ENCODE measurements at places on chromosomes 11 and 22.
A peak's percentile ranks its signal among the peaks of the same experiment; 100 is the strongest.

GRCh38 chr11:114230031-114230704 lies 66.0 kb upstream of the NNMT start:
- DNase-seq, result no peak

DNA sequence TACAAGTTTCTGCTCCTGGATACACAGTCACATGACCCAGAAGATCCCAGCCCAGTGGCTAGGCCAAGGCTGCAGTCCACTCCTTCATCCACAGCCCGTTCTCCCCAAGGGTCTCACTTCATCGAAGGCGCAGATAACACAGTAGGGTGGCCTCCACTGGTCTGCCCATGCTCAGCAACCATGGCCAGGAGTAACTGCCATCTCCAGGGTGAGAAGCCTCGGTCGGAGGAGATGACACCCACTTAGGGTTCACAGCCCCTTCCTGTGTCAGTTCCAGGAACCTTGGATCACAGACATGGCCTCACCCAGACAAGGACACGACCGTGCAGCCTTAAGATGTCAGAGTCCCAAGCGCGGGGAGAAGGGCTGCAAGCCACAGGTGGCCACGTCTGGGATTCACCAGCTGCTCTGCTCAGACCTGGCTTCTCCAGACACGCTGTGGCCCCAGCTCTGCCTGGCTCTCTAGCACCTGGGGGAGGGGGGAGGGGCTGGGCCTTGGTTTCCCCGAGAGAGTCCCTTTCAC lies 2.6 kb downstream of the BET1L start:
- DNase-seq, result no peak

- DNase-seq, result no peak
Observed at GRCh38 chr11:65352783-65353182, 1.8 kb upstream of the TIGD3 start.

- no peak for DNase-seq
Observed at GRCh38 chr11:111124724-111125123, 120.8 kb upstream of the POU2AF2 start.

- DNase-seq, result no peak
Observed at GRCh38 chr11:118310781-118311485, 6.4 kb downstream of the CD3E start.

GRCh38 chr22:32998373-32998772 lies 59.8 kb downstream of the SYN3 start:
- no peak for DNase-seq

DNA sequence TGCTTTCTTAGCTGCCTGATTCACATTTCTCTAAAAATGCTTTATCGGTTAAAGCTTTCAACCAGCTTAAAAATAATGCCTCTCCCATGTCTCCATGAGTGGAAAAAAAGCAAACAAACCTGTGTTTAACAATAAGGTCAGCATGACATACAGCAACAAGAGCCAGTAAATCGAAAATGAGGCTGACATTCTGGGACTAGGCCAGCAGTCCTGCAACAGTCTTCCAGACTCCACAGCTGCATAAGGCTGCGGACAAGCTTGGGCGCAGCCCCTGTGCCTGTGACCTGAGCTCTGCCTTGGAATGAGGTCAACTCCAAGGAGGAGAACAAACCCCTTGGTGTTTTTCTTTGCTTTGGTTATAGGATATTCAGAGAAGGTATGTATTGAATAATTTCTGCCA lies 95.5 kb downstream of the PGR start:
- DNase-seq, result peak; percentile 50

- no peak for DNase-seq
Observed at GRCh38 chr11:114274637-114275036, 21.6 kb upstream of the NNMT start.

Data from NCI-H345 (cell line).